Fibroblast of villous mesenchyme (primary cell): ENCODE measurements at places on chromosomes 13 and 19.

GRCh38 chr19:46191972-46192371 is 37.6 kb upstream of the IGFL1 start:
- DNase-seq: no peak

DNA sequence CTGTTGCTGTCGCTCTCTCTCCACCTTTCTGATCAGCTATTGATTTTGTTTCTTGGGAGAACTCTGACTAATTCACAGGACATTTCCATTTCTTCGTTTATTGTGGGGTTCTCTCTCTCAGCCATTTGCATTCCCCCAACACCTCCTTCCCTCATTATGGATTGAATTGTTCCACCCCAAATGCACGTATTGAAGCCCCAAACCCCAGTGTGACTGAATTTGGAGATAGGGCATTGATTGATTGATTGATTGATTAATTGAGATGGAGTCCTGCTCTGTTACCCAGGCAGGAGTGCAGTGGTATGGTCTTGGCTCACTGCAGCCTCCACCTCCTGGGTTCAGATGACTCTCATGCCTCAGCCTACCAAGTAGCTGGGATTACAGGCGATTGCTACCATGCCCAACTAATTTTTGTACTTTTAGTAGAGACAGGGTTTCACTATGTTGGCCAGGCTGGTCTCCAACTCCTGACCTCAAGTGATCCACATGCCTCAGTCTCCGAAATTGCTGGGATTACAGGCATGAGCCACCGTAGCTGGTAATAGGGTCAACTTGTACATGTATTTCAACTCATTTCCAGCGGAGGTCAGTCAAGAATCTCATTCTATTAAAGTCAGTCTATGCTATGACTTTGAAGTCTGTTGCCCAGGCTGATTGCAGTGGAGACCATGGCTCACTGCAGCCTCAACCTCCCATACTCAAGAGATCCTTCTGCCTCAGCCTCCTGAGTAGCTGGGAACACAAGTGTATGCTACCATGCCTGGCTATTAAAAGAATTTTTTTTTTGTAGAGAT is 13.6 kb downstream of the NFILZ start:
- DNase-seq: no peak

DNA sequence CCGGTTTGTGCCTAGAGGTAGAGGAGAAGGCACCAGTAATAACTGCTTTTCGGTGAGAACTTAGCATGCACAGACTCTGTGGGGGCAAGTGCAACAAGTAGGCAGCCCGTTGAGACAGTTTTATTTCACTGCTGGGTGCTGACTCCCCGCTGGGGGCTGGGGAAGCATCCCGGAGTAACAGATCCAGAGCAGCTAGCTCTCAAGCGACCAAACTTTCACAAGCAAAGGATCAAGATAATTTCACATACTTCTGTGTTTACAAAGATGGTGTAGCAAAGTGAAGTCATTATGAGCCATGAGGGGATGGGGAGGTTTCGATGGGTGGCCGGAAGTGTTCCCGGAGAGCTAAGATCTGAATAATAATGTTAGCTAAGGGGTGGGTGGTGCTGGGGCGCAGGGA is 2.8 kb downstream of the NACC1 start:
- DNase-seq: peak; percentile 84

GRCh38 chr13:50285283-50285682 is 270.0 kb downstream of the KCNRG start:
- no peak for DNase-seq

- no peak for DNase-seq
These were observed 26.8 kb upstream of the MTIF3 start for GRCh38 chr13:27476943-27477703.

GRCh38 chr19:11274533-11275086 is 12.3 kb upstream of the DOCK6 start:
- DNase-seq: no peak

DNA sequence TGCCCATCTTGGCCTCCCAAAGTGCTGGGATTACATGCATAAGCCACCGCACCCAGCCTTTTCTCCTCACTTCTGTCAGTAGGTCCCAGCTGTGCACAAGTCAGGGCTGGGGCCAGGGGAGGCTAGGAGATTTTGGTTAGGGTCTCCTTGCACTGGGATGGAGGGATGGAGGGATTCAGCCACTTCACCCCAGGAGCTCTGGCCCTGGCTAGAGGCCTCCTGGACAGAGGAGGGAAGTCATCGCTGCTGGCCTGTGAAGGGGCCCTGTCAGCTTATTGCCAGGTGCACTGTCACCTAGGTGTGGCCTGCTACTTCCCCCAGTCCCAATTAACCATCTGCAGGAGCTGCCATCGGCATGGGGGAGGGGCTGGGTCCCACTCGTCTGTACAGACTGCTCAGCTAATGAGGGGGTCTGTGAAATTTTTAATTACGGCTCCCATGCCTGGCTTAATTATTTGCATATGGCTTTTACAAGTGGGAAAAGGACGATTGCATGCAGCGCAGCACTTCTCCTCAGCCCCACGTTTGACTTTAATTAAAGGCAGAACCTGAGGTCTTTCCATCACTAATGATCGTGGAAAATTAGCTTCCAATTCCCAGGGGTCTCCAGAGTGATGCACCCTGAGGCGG is 52.4 kb downstream of the CHST8 start:
- DNase-seq: no peak

DNA sequence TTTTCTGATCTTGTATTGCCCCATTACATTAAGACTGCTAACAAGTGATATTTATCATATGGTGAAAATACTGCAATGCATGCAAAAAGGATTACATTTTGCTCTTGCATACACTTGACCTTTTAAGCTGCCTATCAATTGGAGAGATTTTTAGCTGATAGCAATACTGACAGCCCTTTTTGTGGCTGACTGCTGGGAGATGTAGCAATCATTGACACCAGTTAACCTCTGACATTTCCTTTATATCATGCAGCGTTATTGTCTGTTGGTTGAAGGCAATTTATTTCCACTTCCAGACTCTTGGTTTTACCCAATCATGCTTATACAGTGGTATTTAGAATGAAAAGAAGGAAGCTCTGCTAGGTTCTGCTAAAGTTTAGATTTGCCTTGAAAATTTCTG is 364.0 kb downstream of the LMO7 start:
- no peak for DNase-seq

GRCh38 chr13:99199541-99200431 is 868 bp upstream of the UBAC2 start:
- DNase-seq: peak; percentile 37
